ENCODE measurements at places on chromosomes 11 and 22. TPM values are rescaled to one million over a fixed set of nuclear protein-coding genes. Genes with fewer than 3 reads are reported as not detected.

DNA sequence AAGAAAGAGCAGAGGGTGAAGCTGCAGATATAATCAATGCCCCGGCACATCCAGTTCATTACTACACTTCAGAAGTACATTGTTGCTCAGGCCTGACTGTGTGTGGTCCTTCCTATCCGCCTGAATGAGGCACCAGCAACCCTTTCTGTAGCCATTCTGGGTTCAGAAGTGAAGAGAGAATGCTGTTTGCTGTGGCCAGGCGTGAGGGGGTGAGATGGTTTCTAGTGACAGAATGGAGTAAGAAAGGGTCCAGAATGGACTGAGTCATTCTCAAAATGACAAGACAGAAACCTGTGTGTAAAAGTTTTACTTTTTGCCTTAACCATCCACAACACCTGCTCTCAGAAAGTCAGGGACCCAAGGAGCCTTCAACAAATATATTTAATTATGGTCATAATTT, 334.8 kb downstream of the GUCY1A2 start:
- no peak for DNase-seq

DNA sequence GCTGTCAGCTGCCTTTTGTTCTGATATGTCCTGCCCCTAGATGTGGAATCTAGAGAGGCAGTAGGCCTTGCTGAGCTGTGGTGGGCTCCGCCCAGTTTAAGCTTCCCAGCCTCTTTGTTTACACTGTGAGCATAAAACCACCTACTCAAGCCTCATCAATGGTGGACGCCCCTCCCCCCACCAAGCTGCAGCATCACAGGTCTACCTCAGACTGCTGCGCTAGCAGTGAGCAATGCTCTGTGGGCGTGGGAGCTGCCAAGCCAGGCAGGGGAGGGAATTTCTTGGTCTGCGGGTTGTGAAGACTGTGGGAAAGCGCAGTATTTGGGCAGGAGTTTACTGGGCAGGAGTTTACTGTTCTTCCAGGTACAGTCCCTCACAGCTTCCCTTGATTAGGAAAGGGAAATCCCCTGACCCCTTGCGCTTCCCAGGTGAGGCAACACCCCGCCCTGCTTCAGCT, 98.5 kb downstream of the SMCO4 start:
- DNase-seq: no peak

GRCh38 chr11:129006161-129006560, 63.5 kb upstream of the TP53AIP1 start:
- no peak for DNase-seq

DNA sequence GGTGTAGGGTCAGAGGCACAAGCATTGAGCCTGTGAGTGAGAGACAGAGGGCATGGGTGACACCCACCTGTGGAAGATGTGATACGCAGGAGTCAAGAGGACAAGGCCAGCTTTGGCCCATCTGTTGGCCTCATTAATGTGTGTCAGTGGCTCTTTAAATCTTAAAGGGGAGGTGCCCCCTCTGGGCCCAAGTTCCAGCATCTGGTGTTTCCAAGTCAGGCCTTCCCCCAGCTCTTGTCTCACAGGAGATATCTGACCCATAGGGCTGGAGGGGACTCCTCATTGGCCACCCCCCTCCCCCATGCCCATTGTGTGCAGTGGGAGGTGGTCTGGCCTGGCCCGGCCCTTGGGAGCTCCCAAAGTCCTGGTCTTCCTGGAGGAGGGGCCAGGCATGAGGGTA, 8.9 kb downstream of the KCNK7 start:
- DNase-seq: no peak

- no peak for DNase-seq
Observed at GRCh38 chr11:17224727-17225126, 16.9 kb upstream of the PIK3C2A start.

SCO2 gene
- 14.6 TPM for total RNA-seq

TNNT3 gene
- not detected for total RNA-seq

Measured in mucosa of descending colon (tissue), 3 donors.